Stimulated activated CD8-positive, alpha-beta memory T cell treated with anti-CD3 and anti-CD28 coated beads, Interleukin-15, amount 100 ng/mL, for 48 hours (primary cell): ENCODE measurements at places on chromosomes 4 and X.

GRCh38 chrX:4809571-4809970, 1096.1 kb upstream of the PRKX start:
- DNase-seq = no peak

GRCh38 chrX:24167719-24168472, 18.4 kb downstream of the ZFX start:
- no peak for DNase-seq

DNA sequence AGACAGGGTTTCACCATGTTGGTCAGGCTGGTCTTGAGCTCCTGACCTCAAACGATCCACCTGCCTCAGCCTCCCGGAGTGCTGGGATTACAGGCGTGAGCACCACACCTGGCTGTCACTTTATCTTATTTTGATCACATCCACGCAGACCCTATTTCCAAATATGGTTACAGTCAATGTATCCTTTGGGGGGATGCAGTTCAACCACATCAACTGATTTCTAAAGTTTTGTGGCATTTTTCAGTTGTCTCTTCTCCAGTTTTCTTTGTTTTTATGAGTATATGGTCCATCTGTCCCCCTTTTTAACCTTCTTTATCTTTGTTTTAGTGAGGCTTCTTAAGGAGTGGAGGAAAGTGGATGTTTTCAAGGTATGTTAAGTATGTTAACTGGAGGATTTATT, 4.1 kb upstream of the HPF1 start:
- DNase-seq = no peak

- no peak for DNase-seq
Measured at GRCh38 chrX:66150163-66150562, 13.9 kb upstream of the HEPH start.

DNA sequence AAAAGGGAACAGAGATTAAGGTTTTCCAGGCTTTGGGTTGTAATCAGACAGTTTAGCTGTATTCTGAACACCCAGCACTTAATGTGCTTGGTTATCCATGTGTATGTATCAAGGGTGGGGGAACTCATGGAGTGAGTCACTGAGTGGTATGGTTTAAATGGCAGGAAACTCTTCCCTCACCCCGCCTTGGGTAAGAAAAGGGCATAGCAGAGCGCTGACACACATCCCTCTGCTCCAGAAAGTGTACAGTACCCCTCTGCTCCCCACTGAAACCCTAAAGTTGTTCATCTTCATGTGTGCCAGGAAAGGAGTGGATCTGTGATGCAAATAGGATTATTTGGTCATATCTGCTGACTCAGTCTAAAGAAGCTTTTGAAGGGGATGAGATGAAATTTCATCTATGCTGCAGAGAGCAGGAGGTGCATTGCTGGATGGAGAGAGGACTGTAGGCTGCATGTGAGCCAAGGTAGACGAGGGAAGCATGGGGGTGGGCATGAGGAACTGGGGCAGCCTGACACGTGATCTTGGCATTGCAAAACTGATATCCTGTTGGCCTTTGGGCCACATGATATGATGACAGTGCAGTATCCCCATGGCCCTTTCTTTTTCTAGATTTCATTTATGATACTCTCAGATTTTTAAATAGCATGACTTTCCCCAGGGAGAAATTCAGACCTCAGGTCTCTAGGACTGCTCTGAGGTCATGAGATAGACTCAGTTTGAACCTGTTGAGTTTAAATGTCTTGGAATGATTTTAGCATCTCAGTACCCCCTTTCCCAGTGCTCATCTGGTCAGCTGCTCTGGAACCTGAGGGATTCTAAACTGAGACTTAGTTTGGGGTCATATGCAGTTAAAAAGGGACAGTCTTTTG, 84.8 kb downstream of the TMEM164 start:
- DNase-seq = peak; percentile 1

- no peak for DNase-seq
Measured at GRCh38 chrX:147565237-147565636, 346.5 kb upstream of the FMR1 start.

DNA sequence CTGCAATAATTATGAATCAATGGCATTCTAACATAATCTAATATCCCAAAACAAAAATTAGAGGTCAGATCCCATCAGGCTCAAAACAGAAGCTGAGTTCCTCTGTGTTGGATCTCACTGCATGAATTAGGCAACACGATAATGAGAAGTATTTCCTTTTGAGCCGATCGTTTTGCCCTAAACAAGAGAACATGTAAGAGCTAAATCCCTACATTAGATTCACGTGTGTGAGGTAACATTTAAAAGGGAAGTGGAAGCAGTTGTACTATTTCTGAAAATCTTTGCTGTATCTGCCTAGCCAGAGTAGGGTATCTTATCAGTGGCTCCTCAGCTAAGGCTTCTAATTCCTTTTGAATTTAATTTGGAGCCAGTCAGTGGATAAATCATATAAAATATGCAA, 115.6 kb downstream of the C4orf51 start:
- DNase-seq = no peak

DNA sequence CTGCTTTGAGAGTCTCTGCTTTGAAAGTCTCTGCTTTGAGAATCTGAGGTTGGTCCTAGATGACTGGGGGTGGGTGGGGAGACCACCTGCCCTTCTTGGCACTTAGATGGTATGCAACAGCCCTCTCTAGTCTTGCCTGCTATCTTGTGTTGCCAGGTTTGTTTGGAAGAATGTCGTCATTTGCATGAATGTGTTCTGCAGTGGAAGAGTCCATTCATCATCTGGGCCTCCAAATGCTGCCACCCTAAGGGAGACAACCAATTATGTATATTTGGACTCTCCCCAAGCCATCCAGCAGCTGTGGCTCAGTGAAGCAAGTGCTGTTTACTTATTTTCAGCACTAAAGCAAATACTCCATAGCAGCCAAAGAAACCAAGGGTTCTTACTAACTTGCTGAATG, 44.6 kb upstream of the TRPC5OS start:
- DNase-seq = no peak

DNA sequence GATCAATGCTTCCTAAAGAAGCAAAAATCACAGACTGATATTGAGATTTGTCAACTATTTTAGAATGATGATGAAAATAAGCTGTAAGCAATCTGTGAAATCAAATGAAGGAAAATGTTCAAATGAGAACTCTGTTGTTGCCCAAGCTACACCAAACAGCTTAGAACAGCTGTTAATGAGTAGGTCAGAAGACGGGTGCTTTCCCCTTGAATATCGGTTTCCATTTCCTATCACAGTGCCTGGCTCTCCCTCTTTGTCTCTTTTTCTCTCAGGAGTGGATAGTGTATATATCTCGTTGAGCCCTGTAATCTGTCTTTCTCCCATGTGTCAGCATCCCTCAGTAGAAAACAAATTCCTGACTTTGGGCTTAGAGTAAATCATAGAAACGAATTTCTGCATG, 1592.9 kb upstream of the TENM3 start:
- DNase-seq = no peak

DNA sequence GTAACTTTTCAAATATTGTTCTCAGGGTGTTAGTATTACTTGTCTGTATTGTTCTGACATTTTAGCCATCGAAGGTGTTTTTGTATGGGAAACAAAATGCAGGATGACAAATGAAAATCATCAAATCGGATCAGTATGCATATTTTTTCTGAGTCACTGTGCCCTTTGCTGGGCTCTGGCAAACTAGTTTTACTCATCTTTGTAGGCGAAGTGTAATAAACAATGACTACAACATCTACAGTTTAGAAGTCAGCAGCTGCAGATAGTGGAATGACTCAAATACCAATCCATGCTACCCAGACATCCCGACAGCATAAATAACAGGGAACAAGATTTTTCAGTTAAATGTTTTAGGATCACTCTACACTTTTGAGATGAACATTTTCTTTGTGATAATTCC, 557.3 kb upstream of the TENM3 start:
- no peak for DNase-seq

- no peak for DNase-seq
Measured at GRCh38 chr4:19983072-19983471, 268.6 kb upstream of the SLIT2 start.

DNA sequence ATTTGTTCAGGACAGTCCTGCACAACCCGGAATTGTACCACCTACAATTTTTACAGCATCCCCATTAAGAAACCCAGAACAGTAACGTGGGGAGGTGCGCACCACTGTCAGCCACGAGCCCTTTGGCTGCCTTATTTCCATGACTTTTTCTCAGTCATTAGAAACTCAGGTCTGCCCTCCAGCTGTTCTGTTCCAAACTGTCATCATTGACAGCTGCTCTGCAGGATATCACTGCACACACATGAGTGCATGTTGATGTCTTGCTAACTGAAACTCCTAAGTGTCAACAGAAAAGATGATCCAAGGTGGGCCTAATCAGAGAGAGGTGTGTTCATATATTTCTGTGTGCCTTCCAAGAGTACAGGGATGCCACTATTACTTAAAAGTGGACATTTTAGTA, 123.4 kb downstream of the PARM1 start:
- no peak for DNase-seq

DNA sequence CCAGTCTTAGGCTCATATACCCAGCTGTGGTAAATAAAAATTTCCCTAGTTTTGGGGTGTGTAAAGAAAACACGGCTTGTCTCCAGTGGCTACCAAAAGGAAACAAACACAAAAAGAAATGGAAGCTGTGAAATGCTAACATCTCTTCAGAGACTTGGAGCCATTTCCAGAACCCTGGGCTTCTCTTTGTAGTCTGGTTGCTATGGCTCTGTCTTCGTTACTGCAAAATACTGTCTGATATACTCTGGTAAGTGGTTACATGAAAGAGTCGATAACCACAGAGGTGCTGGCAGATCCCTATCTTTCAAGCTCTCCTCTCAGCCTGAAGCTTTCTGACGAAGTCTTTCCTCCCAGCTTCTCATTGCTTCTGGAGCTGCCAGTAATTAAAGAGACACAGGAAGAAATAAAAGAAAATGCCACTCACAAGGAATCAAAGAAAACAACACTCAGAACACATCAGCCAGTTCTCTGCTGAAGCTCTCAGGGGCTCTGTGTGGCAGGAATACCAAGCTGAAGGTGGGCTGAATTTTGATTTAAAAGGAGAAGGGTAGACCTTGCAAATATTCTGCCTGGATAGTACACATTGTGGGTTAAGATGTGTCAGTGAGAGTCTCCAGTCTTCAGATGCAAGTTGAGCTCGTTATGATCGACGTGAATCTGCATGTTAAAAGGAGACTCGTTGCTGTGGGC, 107.6 kb upstream of the FAM9C start:
- no peak for DNase-seq

DNA sequence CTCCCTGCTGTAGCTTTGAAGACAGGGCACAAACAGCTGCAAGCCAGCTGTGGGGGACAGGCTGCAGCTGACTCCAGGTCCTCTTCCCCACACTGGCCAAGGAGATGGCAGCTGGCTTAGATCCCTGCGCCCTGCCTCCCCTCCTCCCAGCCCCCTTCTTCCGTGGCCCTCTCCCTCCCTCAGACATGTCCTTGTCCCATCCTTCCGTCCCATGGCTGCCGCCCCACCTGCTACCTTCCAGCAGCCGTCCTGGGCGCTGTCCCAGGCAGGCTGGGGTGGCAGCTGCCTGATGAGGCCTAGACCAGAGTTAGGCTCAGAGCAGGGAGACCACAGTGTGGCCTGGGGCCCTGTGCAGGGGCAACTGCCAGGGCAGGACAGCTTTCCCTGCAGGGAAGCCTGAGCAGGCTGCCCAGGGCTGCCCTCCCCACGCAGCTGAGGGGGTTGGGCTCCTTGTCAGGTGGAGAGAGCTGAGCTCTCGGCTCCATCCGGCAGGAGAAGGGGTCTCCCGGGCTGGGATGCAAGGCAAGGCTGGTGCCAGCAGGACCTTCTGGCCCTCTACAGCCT, 3.3 kb upstream of the BGN start:
- no peak for DNase-seq

DNA sequence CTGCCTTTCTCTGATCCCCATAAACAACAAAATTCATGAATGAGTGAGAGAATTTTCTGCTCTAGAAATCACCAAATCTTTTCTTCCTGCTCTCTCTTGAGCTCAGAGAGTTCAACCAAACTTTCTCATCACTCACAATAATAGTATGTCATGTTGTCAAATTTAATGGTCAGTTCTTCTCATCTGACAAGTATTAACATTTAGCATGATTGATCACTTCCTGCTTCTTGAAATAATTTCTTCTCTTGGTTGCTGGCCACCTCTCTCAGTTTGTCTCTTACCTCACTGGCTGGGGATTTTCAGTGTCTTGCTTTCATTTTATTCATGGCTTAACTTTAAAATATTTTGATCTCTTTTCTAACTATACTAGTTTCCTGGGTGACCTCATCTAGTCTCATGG, 25.5 kb upstream of the FGF5 start:
- DNase-seq = no peak

GRCh38 chr4:182874797-182875345, 42.3 kb downstream of the DCTD start:
- no peak for DNase-seq

- no peak for DNase-seq
Measured at GRCh38 chr4:48798117-48798516, 18.0 kb upstream of the FRYL start.

DNA sequence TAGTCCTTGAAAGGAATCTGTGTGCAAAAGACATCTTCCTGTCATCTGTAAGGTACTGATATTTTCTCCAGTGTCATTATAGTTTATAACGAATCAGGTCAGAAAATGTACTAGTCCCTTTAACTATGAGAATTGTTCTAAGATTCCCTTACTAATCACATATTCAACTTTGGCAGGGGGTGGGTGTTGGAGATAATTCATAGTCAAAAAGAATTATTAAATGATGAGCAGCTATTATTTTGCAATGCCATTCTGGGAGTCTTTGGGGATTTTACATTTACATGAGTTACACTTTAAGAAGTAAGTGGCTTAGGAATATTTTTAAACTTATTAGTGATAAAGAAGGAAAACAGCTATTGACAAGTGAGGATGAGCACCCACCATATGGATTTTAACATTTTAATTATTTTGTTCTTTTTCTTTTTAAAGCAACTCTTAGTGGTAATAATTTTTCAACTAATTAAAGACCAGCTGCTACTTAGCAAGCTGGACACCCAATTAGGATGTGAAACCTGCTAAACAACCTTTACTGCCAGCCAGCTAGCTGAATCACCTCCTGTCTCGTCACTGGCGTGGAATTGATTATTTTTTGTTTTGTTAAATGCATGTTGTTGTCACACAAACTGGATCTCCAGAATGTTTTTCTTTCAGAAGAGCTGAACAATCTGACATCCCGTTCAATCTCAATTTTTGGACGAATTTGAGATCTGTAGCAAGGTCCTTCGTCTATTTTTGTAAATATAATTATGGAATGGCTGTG, 219.2 kb downstream of the ARAP2 start:
- DNase-seq = no peak

DNA sequence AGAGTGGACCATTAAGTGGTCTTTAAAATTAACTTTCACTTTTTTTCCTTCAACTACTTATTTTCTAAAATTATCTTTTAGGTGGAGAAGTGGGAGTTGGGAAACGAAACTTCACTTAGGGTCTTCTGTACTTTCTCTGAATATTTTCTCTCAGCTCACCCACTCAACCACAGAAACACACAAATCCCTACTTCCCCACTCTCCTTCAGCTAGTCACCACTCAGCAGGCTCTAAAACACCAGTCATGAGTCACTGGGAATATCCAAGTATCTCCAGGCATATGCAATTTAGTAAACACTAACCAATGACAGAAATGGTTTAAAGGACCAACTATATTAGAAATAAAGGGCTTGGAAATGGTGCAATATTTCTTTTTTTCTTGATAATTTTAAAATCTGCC, 153.0 kb upstream of the RPS6KA6 start:
- DNase-seq = no peak

- no peak for DNase-seq
Measured at GRCh38 chr4:25180524-25181131, 20.4 kb upstream of the SEPSECS start.

GRCh38 chrX:20147561-20147960, 5.9 kb upstream of the EIF1AX start:
- no peak for DNase-seq
